Vagina (tissue), 2 donors: ENCODE measurements at places on chromosomes 6 and 20.

- no peak for DNase-seq
These were observed 423.2 kb downstream of the PREX1 start for GRCh38 chr20:48404598-48404997.

DNA sequence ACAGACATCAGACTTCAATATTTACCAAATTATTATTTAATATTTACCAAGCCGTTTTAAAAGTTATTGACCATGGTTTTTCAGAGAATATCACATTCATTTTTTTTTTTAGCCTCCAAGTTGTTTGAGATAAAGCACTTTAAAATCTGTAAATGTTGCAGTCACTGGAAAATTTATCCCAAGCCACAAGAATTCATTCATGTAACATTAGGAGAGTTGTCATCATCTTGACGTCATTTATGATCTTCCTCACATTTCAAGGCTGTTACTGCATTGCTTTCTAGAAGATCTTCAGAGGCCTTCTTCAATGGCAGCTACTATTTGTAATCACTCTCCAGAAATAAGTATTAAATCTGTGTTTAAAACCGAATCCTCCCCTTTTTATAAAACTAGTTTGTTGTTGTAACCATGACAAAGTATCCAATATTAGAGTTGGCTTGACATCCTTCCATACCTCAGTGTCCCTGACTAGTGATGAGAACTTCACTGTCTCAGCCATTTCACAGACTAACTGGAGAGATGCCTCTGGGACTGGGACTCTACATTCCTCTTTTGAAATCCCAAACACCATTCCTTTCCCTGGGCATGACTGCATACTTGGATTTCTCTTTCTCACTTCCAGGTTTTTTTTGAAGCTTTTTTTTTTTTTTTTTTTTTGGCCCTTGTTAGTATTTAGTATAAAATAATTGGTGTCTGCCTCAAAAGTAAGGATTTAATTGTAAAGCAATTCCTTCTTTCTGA lies 100.1 kb downstream of the ZFAND3 start:
- no peak for DNase-seq

DNA sequence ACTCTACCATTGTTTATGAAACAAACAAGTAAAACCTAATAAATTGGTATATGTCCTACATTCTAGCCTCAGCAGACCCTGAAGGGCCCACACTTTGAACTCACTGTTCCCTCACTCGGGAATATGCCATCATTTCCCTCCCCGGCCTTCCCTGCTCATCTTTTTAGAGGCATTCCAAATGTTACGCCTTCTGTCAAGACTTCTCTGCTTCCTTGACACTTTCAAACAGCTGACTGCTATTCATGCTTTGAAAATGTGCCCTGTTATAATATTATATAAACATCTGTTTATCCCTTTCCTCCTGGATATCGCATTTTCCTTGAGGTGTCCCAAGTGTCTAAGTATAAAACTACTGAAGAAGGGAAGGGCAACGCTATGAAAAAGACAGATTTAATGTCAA lies 249.5 kb upstream of the THEMIS start:
- DNase-seq = no peak

- no peak for DNase-seq
These were observed 15.8 kb downstream of the TRAPPC3L start for GRCh38 chr6:116529466-116530290.

- no peak for DNase-seq
These were observed 283.3 kb upstream of the MANEA start for GRCh38 chr6:95294043-95294442.

GRCh38 chr6:26025047-26025893 lies 62.0 kb upstream of the HFE start:
- no peak for DNase-seq

GRCh38 chr6:138485586-138486248 lies 13.6 kb downstream of the NHSL1 start:
- DNase-seq = no peak

DNA sequence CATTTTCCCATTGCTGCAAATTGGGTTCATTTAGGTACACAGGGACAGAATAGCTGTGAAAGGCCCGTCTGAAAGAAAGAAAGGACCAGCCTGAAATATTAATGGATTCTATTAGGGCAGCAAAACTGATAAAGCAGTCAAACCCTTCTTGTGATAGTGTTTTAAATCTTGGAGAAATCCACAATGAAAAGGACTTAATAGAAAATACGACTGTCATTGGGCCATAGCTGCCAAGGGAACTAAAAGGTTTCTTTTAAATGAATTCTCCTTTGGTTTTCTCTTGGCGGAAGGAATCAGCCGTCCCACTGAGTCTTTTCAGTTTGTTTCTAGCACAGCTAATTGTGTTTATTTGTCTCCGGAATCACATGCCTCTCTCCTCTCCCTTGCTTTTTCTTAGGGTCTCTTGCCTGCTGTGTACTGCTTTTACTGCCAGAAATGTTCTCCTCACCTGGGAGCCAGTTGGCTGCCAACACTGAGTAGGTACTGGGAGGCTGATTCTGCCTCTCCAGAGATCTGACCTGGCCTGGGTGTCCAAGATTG lies 11.3 kb downstream of the PAQR8 start:
- DNase-seq = no peak

- DNase-seq = no peak
These were observed 5.5 kb downstream of the ELMO2 start for GRCh38 chr20:46400828-46401477.

DNA sequence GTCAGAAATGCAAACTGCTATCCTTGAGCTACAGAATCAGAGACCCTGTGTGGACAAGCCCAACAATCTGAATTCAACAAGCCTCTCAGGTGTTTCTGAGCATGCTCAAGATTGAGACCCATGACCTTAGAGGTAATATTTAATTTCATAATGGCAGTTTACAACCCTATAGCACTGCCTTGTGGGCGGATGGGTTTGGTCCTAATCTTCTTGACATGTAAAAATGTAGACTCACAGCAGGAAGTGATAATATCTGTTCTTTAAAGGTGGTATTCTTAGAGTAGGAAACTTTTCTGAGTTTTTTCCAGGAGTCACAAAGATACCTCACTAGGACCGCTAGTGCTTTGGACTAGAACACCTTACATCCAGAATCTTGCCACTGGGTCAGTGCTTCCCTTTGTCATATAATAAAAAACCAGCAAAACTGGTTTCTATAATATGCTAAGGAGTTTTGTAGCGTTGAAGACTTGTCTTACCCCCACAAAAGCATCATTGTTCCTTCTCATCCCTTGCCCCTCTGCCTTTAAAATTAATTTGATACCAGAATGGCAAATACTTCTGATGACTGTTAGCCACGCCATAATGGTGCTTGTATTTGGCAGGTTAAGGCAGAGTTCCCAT lies 52.6 kb downstream of the E2F3 start:
- DNase-seq = no peak

DNA sequence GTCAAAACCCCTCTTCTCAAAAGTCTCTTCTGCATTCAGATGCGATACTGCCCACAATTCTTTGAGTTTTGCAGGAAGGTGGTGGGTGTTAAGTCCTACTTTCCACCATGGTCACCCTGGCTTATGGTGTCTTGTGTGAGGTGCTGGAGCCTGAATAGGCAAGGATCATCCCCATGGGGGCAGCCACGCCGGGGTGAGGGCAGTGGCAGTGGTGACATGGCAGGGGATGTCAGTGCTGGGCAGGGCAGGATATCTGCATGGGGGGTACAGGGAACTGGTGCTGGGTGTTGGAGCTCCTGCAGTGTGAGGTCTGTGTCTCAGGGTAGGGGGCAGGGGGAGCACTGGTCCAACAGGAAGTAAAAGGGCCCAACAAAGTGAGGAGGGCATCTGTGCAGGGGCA lies 2.3 kb downstream of the MAS1 start:
- DNase-seq = no peak

GRCh38 chr6:4790158-4790899 lies 14.1 kb downstream of the CDYL start:
- no peak for DNase-seq

- DNase-seq = no peak
These were observed 957 bp upstream of the VEGFA start for GRCh38 chr6:43768983-43769525.

- DNase-seq = no peak
These were observed 588.3 kb downstream of the CD109 start for GRCh38 chr6:74284284-74284683.
